ENCODE measurements at places on chromosomes 7 and 10. TPM values are rescaled to one million over a fixed set of nuclear protein-coding genes. Genes with fewer than 3 reads are reported as not detected.
A peak's percentile ranks its signal among the peaks of the same experiment; 100 is the strongest.

Gene MEIG1
- total RNA-seq, result 0.82 TPM

Gene UTF1
- not detected for total RNA-seq

DNA sequence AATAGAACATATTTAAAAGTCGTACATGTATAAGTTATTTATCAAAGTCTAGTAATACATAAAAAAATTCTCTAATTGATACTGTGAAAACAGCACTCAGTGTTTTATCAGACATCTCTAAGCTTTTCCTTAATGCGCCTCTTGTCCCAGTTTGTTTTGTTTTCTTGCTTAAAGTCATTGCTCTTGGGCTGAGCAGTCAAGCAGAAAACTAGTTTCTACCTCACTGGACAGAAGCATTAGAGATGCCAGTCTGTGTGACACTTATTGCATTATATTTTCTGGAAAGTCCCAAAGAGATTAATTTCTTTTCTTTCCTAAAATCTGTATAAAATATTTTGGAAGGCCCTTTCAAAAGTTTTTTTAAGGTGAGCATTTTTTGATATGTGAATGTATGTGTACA, 236.2 kb downstream of the PCLO start:
- H3K27me3 ChIP-seq, result no peaks in the 10 kb centered on the region
- H3K4me1 ChIP-seq, result no peaks in the 10 kb centered on the region
- no peaks in the 10 kb centered on the region for H3K36me3 ChIP-seq
- no peak for DNase-seq

- peak; percentile 53 for DNase-seq
- no peak overlapping the region for H3K27ac ChIP-seq
- H3K36me3 ChIP-seq, result no peaks in the 10 kb centered on the region
- no peak overlapping the region for H3K4me3 ChIP-seq
Measured at GRCh38 chr7:137626469-137627067, 220.2 kb downstream of the DGKI start.

DNA sequence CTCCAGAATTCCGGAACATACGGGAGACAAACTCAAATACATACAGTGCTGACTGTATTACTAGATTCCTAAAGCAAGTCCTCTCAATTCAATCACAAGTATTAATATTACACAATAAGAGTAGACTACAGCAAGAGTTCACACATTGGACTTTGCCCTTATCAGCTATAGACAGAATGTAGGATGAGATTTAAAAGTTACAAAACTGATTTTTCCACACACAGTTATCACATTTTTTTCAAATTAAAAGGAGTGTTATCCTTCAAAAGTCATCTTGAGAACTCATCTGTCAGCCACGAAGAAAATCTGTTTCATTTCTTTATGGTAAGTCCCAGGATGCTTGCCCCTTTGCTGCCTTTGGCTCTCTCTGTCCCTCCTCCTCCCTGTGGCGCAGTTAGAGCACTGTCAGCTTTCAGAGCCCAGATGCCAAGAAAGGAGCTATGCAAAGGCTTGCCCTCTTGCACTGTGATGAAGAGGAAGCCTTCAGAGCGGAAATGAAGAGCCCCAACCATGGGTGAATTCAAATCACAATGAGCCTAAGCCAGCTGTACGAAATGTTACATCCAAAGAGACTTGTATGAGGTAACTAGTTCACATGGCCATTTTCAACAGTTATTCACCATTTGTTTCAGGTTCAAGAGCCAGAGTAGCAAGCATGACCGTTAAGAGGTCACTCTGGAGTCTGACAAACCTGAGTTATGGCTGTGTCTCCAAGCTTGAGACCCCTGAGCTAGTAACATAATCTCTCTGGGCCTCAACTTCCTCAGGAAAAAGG, 10.7 kb downstream of the NCOA4 start:
- DNase-seq, result peak; percentile 24
- H3K27me3 ChIP-seq, result no peaks in the 10 kb centered on the region
- peak overlapping the region; percentile 75 for H3K27ac ChIP-seq
- H3K4me1 ChIP-seq, result peaks cover 66% of the 10 kb centered on the region
